Tibial nerve (tissue), 4 donors: ENCODE measurements at places on chromosomes 16 and 17. TPM values are rescaled to one million over a fixed set of nuclear protein-coding genes. Genes with fewer than 3 reads are reported as not detected.
A peak's percentile ranks its signal among the peaks of the same experiment; 100 is the strongest.

- DNase-seq: no peak
Measured at GRCh38 chr16:21620592-21620991, 21.2 kb downstream of the METTL9 start.

GRCh38 chr17:43576563-43577229, 30.6 kb upstream of the ETV4 start:
- peak; percentile 30 for DNase-seq

DNA sequence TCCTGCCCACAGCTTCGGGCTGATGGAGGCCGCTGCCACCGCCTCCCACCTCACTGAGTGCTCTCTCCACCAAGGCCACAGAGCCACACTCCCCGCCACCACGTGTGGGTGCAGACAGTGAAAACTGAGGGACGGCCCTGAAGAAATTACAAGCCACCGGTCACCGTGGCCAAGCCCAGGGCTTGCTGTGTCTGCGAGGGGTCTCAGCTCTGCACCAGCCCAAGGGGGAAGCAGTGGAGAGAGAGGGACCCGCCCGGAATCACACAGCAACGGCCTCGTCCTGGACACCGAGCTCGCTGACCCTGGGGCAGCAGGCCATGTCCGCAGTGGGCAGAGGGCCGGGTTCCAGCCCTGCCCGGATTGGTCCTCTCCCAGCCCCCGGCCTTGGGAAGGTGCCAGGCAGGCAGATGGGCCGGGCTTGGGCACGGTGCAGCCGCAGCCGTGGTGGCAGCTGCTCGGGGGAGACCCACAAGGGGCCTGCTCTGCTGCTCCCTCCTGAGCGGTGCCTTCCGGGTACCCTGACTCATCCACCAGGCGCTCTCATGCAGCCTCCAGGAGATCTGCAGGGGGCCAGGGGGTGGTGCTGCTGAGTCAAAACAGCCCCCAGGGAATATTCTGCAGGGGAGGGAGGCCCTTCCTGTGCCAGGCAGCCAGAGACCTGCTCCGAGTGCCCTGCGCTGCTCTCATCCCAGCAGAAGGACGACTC, 52.0 kb downstream of the CBFA2T3 start:
- no peak for DNase-seq

DNA sequence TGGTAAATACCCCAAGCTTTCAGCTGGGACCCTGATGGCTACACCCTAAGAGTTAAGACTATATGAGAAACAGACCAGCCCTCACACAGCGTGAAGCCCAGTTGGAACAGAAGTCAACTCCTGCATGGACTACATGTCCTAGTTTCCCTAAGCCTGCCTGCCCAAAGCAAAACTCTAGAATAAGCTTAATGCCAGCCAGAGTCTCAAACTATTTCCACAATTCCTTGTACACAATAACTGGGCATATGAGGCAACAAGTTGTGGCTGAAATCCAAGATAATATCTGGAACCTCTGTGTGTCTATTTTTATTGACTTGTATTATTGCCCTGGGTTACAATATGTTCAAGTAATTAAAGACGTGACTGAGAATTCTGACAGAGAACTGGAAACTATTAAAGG, 19.4 kb downstream of the MYH10 start:
- DNase-seq: no peak

GRCh38 chr17:77756846-77757560, 201.5 kb upstream of the TNRC6C start:
- no peak for DNase-seq

GRCh38 chr17:45686250-45686649, 97.9 kb upstream of the CRHR1 start:
- DNase-seq: no peak

Gene SLC5A2
- not detected for total RNA-seq

Gene NXPH3
- 6.9 TPM for total RNA-seq

DNA sequence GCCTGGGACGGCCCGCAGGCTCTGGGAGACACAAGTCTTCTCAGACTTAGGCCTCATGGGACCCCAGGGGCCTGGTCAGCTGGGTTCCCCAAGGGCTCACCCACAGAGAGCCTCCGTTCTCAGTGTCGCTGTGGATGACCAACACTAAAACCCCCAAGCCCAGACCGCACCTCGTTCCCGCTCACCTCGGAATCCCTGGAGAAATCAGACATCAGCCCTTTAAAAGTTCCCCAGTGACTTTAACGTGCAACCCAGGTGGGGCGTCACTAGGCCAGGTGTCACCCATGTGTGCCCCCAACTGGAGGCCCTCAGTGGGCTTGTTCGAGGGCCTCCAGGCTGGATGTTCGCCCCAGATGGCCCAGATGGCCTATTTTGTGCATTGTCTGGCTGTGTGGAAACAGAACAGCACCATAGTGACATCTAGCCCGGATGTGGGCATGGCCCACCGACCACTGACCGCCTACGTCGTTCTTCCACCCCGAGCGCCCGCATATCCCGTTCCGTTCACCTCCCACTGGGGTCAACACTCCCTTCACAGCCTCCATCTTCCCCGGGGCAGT, 52.3 kb upstream of the DNAH17 start:
- DNase-seq: no peak

DNA sequence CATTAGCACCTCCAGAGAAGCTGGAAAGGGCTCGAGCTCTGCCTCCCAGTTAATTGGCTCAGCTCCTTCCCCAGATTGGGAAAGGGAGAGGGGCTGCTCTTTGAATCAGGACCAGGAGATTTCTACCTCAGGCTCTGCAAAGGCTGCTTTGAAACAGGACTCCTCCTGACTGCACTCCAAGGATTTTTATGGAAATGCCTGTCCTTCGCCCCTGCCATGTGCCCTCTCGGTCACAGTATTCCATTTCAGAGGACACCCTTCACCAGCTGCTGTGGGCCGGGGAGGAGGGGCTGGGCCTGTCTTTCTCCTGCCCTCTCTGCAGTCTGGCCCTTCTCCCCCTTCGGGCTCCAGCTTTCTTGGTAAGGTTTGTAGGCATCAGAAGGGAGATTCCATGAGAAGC, 13.6 kb downstream of the MRM1 start:
- DNase-seq: no peak

DNA sequence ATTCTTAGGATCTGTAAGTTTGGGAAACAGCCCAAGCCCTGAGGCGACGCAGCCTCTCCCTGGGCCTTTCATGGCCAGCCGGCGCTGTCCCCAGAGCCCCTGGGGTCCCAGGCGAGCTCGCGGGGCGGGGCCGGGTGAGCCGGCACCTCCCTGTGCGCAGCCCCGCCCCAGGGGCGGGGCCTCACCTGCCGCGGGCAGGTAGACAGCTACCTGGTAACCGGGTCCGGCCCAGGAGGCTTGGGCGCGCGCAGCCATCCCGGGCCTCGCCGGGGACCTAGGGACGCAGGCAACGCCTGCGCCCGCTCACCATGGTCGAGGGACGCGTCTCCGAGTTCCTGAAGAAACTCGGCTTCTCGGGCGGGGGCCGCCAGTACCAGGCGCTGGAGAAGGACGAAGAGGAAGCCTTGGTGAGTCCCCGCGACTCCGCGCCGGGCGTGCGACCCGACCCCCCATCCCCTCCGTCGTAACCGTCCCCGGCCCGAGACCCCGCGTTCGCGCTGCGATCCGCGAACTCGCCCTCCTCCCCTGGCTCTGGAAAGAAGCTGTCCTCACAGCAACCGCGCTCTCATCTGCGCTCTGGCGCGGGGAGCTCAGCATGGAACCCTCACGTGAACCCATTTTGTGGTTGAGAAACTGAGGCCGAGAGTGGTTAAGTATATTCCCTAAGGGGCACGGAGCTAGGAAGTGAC, at the start of gene ATP2C2:
TSS of gene ATP2C2 (plus strand) at position 231 of the 689 bp plus-strand sequence. CDS start at position 309, 78 bp downstream.
- no peak for DNase-seq

DNA sequence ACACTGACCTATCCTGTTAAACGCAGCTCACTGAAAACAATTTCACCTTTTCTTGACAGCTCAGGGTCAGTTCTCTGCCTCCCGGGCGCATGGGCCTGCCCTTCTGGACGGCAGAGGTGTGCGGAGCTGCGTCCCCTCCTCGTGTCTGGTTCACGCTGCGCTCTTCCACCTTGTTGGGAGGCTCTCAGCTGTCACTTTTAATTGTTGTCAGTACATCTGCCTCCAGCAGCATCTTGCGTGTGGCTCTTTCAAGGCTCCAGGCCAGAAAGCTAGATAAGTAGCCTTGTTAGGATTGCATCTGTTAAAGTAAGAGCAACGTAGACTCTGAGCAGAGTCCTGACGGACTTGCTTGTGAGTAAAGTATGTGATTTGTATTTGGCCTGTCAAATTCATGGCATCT, 59.4 kb downstream of the MGAT5B start:
- DNase-seq: no peak

Gene LCAT
- total RNA-seq: 17.9 TPM

Gene TEX14
- total RNA-seq: not detected

Gene MYCBPAP
- total RNA-seq: 1.2 TPM

DNA sequence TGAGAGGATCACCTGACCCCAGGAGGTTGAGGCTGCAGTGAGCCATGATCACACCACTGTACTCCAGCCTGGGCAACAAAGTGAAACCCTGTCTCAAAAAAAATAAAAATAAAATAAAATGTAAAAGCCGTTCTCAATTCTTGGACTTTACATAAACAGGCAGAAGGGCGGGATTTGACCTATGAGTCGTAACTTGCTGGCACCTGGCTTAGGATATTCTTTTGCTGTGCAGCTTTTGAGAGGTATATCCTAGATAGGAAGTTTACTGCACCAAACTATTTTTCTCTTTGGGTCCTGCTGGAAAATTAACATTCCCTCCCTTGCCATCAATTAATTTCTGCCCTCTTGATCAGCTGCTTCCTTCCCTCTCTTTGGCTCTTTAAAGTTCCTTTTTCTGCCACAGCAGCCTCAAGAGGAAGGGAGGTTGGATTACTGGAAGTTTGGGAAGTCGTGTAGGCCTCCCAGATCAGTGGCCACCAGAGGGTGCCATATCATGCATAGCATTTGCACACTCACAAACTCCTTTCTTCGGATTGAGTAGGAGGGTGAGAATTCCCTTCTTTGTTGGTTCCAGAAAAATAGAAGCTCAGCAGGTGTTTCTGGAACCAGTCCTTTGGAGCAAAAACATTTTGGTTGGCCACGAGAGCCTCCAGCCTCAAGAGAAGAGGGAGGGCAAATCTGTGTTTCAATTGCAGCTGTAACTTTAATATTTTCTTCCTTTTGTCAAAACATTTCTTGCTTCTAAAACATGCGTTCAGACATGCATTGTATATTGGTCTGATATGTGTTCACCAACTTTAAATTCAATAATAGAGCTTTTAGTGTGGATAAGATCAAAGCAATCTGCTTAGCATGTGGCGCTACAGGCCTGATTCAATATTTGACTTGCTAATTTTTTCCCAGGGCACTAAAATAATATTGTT, 147.3 kb downstream of the CCDC182 start:
- peak; percentile 80 for DNase-seq

Gene SPNS3
- not detected for total RNA-seq

DNA sequence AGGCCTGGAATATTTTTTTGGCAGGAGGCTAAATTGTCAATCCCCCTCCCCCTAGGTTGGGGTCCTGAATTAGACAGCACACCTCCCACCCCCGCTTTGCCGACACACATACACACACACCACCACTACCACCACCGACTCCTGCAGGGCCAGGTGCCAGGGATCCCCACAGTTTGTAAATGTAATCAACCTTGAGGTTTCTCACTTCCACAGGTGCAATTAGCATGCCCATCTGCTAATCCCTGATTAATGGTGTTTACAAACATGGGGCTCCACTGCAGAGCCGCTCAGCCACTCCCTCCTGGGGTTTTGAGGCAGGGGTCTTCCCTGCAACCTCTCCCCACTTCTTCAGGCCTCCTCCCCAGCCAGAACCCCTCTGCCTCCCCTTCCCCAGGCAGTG, 11.8 kb downstream of the MRM1 start:
- DNase-seq: no peak

Gene SLC13A2
- not detected for total RNA-seq

DNA sequence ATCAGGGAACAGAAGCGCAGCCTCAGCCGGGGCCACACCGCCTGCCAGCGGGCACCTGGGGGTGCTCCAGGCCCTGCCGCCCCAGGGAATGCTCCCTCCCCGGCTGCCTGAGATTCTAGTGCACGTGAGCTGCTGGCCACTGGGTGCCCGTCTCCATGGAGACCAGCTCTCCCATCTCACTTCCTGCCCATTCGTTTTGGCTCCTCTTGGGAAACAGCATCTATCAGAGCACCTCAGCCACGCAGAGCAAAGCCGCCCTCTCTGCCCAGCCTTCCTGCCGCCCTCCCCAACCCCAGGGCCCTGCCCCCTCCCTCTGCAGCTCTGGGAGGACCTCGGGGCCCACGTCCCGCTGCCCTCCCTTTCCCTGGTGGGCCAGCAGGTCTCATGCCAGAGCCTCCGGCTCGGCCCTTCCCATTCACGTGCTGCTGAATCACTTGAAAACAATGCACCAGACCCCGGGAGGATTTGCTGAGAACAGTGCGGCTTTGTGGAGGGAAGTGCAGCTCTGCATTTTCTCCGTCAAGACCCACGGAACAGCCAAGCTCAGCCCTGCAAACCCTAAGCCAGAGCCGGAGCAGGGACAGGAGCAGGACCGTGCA, 19.4 kb downstream of the CEP295NL start:
- peak; percentile 86 for DNase-seq

Gene NUDT7
- total RNA-seq: 4.3 TPM

- no peak for DNase-seq
Measured at GRCh38 chr16:29662000-29662728, 883 bp upstream of the SPN start.

Gene AATK
- 385 TPM for total RNA-seq

Gene SLFN14
- not detected for total RNA-seq

Gene CDK3
- total RNA-seq: 5.5 TPM

Gene CBFA2T3
- 0.78 TPM for total RNA-seq

- no peak for DNase-seq
Measured at GRCh38 chr16:82643936-82644630, 17.3 kb downstream of the CDH13 start.

GRCh38 chr16:4011225-4011939, 104.9 kb downstream of the ADCY9 start:
- DNase-seq: no peak

- DNase-seq: no peak
Measured at GRCh38 chr17:82302991-82303943, 14.1 kb downstream of the CD7 start.

Gene SYCE1L
- not detected for total RNA-seq

DNA sequence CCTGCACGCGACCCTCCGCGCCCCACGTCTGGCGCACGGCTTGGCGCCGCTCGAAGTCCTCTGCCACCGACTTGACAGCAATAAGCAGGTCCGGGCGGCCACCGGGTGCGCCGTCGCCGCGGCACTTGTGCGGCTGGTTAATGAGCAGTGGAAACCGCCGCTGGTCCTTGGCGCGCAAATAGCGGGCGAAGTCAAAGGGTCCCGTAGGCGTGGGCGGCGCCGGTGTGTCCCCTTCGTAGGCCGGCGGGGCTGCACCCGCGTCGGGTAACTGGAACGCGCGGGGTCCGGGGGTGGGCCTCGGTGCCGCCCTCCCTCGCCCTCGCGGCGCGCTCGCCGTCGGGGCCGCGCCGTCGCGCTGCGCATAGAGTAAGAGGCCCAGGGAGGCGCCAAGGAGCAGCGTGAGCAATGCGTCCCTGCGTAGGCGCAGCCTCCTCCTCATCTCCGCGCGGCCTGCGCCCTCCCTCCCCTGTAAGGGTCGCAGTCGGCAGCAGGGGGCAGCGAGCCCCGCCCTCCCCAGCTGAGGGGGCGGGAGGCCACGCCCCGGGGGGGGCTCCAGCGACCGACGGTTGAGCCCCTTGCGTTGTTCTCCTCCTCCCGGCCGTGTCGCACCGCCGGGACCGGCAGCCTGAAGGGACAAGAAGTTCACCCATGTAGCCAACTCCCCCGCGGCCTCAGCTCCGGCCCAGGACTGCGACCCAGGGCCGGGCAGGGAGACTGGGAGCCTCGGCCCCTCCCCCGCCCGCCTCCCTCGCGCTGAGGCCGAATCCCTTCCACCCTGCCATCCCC, 558 bp downstream of the B3GNT9 start:
- DNase-seq: no peak

- peak; percentile 92 for DNase-seq
Measured at GRCh38 chr16:2267913-2268666, at the start of gene RNPS1. Gene RNPS1 (minus strand): TSS chr16:2268126. CDS start chr16:2264643, 3,483 bp downstream.
